ENCODE measurements at places on chromosomes 1 and 21. TPM values are rescaled to one million over a fixed set of nuclear protein-coding genes. Genes with fewer than 3 reads are reported as not detected.

Gene S100A8
- polyA plus RNA-seq, result 4.1 TPM

Gene PRRX1
- polyA plus RNA-seq, result 2.3 TPM

Gene MEX3A
- polyA plus RNA-seq, result 44.5 TPM

- peak; percentile 79 for DNase-seq
These were observed at the start of gene FAM43B for GRCh38 chr1:20551945-20552727. Gene FAM43B, plus strand, starts transcription at chr1:20552573. Its CDS starts 401 bp downstream, at chr1:20552974.

- no peak for DNase-seq
These were observed 9.5 kb upstream of the TMEM39B start for GRCh38 chr1:32063261-32063681.

GRCh38 chr1:203871114-203871880 lies 9.9 kb downstream of the SNRPE start:
- DNase-seq, result no peak

DNA sequence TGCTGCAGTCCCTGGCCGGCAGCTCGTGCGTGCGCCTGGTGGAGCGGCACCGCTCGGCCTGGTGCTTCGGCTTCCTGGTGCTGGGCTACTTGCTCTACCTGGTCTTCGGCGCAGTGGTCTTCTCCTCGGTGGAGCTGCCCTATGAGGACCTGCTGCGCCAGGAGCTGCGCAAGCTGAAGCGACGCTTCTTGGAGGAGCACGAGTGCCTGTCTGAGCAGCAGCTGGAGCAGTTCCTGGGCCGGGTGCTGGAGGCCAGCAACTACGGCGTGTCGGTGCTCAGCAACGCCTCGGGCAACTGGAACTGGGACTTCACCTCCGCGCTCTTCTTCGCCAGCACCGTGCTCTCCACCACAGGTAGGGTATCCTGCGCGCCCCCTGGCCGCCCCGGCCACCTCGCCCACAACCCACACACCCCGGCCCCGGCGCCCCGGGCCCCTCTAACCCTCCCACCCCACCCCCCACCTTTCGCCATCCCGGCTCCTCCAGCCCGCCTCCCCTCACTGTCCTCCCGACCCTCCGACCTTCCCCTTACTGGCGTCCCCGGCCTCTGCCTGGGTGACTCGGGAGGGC lies 352 bp downstream of the KCNK1 start:
- no peak for DNase-seq

DNA sequence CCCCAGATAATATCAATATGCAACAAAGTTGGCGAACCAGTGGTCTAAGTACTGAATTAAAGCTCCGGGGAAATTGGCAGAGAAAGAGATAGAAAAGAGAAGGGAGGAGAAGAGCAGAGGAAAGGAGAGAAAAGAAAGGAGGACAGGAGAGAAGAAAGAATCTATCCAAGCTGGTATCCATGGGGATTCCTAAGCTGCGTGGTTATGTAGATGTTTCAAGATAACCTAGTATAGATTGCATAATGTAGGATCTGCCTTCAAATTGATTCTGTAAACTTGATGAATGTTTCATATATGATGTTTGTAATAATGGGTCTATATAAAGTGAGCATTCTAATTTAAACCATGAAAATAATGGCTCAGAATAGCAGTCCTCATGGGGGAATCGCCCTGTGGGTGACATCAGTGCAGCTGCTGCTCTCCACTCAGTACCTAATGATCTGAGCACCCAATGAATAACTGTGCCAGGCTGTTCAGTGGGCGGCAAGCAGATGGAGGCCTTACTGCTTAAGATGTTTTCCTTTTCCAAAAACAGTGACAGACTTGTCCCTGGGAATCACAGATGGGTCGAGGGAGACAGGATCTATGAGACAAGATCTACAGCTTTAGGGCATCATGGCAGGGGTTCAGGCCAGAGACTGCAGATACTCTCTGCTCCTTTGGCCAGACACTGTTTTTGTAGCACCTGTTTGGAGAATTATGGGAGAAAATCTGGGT lies 78.0 kb downstream of the LAMC2 start:
- DNase-seq, result no peak

GRCh38 chr1:153357076-153357852 lies 390 bp upstream of the S100A9 start:
- no peak for DNase-seq

DNA sequence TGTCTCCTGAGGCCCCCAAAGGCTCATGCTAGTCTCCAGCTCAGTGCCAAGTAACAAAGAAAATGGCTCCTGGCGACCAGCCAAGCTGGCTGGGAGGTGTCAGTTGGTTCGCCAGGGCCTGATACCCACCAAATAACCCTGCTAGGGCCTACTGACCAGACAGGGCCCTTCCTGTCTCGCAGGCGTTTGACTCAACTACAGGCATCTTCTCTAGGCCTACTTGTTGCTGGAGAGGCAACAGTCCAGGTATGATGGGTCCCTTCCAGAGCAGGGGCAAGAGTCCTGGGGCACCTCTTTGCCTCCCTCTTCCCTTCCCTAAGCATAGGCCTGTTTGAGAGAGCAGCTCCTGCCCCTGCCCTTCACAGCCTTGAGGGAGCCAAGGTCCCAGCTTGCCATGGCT lies 147.9 kb upstream of the VANGL1 start:
- no peak for DNase-seq

DNA sequence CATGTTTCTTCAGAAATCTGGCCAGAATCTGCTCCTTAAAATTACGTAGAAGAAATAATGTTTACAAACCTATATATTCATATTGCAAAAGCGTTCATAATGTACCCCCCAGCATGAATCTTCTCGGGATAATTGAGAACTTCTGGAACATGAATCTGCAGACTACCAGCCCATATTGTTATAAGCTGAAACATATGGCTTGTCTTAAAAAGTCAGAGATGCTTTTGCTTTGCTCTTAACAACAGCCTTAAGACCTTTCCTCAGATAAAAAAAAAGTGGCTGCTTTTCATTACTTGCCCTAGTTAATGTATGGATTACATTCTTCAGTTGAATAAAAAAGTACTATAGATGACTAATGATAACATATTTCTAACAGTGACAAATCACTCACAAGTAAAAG lies 15.0 kb upstream of the ZZZ3 start:
- DNase-seq, result no peak

- DNase-seq, result no peak
These were observed 362.5 kb upstream of the ADAMTS5 start for GRCh38 chr21:27329255-27329851.

GRCh38 chr21:33368124-33368523 lies 35.1 kb upstream of the IFNGR2 start:
- no peak for DNase-seq

- DNase-seq, result no peak
These were observed 19.0 kb upstream of the MPC2 start for GRCh38 chr1:167955915-167956314.

GRCh38 chr1:23453455-23454000 lies 29.0 kb upstream of the TCEA3 start:
- DNase-seq, result no peak

DNA sequence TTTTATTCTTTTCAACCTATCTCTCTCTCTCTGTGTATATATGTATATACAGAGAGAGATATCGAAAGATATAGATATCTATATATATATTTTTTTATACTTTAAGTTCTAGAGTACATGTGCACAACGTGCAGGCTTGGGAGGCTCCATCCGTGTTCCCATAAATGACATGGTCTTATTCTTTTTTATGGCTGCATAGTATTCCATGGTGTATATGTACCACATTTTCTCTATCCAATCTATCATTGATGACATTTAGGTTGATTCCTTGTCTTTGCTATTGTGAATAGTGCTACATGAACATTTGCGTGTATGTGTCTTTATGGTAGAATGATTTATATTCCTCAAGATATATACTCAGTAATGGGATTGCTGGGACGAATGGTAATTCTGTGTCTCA lies 55.2 kb upstream of the GPR88 start:
- no peak for DNase-seq

DNA sequence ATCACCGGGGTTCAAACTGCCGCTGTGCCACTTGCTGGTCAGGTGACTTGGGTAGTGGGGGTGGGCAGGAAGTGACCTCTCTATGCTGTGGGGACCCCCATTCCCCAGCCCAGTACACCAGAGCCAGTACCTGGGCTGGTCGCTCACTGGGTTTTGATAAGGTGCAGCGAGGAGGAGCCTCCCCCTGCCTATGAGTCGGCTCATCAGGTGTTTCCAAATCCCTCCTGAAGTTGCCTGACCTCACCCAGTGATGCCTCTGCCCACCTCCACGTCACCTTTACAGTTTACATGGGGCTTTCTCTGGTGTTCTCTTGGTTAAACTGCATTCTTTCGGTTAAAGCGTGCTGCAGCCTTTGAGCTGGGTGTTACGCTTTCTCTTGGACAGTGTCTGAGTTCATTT lies 58.2 kb downstream of the ARHGEF10L start:
- no peak for DNase-seq

DNA sequence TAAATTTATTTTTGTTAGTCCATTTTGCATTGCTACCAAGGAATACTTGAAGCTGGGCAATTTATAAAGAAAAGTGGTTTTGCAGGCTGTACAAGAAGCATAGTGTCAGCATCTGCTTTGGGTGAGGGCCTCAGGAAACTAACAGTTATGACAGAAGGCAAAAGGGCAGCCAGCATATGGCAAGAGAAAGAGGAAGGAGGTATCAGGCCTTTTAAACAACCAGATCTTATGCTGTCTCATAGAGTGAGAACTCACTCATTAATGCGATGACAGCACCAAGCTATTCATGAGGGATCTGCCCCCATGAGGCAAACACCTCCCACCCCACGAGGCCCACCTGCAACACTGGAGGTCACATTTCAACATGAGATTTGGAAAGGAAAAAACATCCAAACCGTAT lies 898.4 kb downstream of the KCNT2 start:
- DNase-seq, result no peak

DNA sequence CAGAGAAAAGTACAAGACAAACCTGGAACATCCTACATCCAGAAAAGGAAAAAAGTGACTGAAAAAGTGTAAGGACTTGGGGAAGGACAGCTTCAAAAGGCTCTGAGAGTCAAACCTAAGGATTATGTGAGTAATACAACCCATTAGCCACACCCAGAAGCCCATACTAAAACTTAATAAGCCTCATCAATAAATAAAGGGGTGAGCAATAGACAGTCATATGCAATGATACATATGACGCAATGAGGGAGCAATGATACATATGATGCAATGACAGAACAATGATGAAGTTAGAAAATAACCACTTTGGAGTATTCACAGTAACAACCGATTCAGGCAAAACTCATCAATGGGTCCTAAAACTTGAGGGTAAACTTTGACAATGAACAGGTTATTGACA lies 50.1 kb downstream of the BRWD1 start:
- DNase-seq, result no peak

DNA sequence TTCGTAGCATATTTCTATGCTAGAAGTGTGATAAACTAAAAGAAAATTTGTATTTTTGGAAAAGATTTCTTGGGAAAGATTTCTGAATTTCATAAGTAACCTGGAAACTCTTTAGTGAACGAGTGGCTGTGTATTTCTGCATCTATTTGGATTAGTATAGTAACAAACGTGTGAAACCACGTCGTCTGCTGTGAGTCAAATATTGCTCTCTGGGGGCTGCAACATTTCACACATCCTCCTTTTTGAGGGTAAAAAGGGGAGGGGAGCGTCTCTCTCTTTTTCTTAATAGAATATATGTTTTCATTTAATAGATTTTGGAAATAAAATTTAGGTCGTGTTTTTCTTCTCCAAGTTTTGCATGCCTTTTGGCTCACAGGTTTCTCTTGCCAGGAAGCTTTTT lies 44.8 kb downstream of the LHX9 start:
- DNase-seq, result no peak

GRCh38 chr1:7868070-7868780 lies 15.4 kb upstream of the UTS2 start:
- DNase-seq, result no peak

- no peak for DNase-seq
These were observed 76.8 kb downstream of the SLC45A1 start for GRCh38 chr1:8394456-8395321.

GRCh38 chr1:66267201-66267940 lies 266.6 kb upstream of the SGIP1 start:
- DNase-seq, result no peak

Data from right renal cortex interstitium (tissue), 3 donors.